Nucleus accumbens (tissue), 56 donors: ENCODE measurements at places on chromosomes 7 and 10.
A peak's percentile ranks its signal among the peaks of the same experiment; 100 is the strongest.

DNA sequence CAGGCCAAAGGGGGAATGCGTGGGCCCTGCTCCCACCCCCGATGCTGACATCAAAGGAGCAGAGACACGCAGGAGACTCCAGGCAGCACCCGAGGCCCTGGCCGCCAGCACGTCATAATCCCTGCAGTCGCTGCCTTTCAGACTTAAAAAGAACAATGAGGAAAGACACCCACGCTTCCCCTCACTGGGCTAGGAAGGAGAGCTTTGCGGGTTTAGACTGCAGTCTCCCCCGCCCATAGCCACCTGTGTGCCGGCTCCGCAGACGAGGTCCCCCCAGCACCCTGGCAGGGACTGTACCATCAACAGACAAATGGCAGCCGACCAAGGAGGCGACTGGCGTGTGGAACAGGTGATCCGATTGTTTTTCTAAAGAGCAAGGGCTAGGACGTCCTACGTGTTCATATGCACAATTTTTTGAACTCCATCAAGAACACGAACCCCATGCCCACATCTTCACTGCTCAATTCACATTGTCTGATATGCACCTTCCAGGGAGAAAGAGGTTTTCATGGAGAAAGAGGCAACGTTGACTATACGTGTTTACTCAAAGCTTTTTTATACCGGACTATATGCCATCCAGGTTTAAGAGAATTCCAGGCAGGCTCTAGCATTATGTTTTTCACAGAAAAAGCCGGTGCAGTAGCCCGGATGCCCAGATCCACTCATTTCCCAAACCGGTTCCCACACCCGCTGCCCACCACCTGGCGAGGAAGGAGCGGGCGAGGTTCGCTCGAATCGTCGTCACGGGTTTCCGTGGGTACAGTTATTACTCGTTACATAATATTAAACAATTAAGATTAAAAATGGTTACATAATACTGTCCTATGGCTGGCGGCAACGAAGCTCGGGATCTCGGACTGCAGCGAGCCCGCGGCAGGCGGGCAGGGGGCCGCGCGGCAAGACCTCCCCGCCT, 1.1 kb downstream of the GRB10 start:
- DNase-seq: peak; percentile 42

DNA sequence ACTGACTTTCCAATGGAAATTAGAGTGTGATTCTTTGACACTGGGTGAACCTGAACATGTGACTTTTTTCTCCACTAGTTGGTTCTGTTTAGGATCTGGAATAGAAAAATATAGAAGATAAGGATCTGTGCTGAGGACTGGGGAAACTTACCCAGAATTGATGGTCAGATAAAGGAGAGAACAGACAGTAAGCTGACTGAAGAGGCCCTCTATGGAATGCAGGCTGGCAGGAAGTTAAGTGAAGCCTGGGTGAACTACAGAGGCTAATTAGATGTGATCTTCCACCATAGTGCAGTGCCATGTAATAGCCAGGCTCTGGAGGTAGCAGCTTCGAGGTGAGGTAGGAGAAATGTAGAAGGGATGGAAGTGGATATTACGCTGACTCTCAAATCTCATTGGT, 455.3 kb downstream of the PLXDC2 start:
- DNase-seq: no peak

DNA sequence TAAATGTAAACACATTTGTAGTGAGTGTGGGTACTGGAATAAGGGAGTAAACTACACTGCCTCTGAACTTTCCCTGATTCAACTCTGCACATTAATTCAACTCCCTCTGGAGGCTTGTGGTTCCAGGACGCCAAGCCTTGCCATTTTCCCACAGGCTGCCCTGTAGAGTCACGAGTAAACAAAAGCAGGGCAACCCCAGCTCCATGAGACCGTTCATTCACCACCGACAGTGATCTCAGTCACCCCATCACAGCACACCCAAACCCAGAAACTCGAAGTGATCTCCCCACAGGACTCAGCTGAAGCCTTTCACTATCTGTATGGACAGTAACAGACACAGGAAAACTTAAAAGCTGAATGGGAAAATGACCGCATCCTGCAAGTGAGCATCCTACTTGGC, 218.8 kb upstream of the FRMD4A start:
- DNase-seq: no peak

GRCh38 chr10:78565841-78566240, 502.9 kb upstream of the ZMIZ1 start:
- no peak for DNase-seq

- no peak for DNase-seq
Observed at GRCh38 chr7:154990964-154991540, 11.9 kb downstream of the PAXIP1 start.

DNA sequence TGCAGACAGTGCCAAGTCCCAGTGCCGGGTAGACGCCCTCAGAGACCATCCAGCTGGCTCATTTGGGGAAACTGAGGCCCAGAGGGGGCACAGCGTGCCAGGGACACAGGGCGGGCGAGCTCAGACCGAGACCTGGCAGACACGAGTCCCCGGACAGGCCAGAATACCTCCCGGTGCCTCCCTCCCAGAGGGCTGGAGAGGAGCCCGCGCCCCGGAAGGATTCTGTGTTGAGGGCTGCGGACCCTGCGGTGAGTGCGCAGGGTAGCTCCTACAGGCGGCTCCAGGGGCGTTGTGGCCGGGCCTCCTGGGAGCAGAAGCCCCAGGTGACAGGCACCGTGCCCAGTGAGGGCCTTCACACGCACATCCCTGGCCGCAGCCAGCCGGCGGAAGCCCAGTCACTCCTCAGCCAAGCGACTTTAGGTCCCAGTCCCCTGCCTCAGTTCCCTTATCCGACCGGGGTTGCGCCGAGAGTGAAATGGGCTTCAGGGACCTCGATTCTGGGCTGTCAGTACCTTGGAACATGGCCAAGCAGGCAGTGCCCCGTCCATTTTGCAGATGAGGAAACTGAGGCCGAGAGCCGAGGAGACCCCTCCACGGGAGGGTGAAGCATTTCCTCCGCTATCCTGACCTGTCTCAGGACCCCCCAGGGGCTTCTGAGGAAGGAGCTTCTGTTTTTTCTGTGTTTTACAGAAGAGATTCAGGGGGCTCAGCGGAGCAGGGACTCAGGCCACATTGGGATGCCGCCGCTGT, 73.6 kb downstream of the ELFN1 start:
- DNase-seq: no peak

- DNase-seq: no peak
Observed at GRCh38 chr10:18312374-18313139, 172.3 kb downstream of the CACNB2 start.

- DNase-seq: peak; percentile 51
Observed at GRCh38 chr7:140625908-140626868, 14.4 kb downstream of the DENND2A start.

- DNase-seq: no peak
Observed at GRCh38 chr10:8085251-8085650, 30.8 kb downstream of the GATA3 start.

DNA sequence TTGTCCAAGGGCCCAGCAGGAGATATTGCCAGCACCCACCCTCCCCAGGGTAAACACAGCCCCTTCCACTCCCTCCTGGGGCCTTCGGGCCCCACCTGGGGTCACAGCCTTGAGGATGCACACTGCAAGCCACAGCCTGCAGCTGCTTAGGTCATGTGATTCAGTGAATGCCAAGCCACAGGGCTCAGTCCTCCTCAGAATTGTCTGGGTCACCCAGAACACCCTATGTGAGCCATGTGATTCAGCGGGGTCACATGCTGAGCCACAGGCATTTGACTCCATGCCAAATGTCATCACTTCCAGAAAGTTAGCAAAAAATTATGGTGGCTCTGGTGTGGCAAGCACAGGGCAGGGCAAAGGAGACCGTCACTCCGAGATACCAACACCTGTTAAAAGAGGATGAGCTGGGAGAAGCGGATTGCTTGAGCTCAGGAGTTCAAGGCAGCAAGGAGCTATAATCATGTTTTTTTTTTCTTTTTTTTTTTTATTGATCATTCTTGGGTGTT, 17.2 kb upstream of the PSAP start:
- DNase-seq: no peak

DNA sequence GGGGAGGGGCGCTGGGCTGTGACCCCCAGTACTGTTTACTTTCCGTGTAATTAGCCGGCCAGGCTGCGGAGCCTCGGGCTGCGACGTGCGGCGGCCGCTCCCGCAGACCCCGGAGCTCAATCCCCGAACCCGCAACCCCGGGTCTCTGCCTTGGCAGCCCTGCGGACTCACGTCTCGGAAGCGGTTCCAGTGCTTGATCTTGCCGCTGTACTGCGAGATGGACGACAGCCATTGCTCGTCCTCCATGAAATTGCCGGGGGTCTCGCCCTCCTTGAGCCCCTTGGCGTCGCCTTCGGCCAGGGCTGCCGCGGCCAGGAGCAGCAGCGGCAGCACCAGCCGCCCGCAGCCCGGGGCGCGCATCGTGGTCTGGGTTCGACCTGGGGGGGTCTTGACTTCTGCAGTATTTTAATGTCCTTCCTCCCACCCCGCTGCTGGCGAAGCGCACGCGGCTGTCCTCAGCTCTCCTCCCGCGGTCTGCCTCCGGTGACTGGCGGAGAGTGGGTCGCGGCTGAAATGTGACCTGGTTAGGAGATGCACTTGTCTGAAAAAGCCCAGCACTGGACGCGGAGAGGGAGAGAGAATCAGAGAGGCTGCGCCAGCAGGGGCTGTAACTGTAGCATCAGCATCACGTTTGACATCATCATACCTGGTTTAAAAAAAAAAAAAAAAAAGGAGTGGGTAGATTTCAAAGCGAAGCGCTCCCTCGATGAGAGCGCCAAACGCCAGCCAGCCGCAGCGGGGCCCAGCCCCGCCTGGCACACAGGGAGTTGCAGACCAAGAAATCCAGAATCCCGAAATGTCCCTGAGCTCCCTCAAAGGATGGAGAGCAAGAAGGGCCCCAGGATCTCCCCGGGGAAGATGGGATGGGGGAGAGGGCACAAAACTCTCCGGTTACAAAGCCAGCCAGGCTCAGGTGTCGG, at the start of gene SPOCK2:
TSS of gene SPOCK2 (minus strand) at position 583 of the 920 bp plus-strand sequence. CDS start at position 360, 223 bp downstream.
- peak; percentile 47 for DNase-seq

- DNase-seq: no peak
Observed at GRCh38 chr7:70711452-70711851, 420.5 kb upstream of the GALNT17 start.

GRCh38 chr10:50421026-50421719, 169.9 kb upstream of the ASAH2 start:
- DNase-seq: no peak

GRCh38 chr10:72552857-72553256, 73.0 kb downstream of the MICU1 start:
- no peak for DNase-seq

DNA sequence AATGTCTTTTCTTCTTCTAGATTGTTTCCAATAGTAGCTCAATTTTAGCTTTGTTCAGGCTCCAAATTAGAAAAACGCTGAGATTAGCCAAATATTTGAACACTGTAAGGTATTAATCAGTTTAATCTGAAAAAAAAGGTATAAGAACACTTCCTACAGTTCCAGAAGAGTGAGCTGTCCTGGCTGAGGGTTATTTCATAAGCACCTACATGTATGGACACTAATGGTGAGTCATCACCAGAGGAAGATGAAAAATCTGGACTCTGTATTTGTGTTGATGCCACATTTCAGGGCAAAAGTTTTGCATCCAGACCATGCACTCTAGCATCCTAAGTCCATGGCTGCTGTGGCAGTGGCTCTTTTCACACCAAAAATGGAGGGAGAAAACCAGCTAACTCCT, 189.5 kb downstream of the ANKRD30A start:
- no peak for DNase-seq

- DNase-seq: no peak
Observed at GRCh38 chr10:26555719-26556368, 117.7 kb downstream of the APBB1IP start.
